GM20000 (cell line): ENCODE measurements at places on chromosomes 2 and 18.
A peak's percentile ranks its signal among the peaks of the same experiment; 100 is the strongest.

GRCh38 chr2:10777842-10778723, 34.5 kb downstream of the PDIA6 start:
- DNase-seq, result no peak

GRCh38 chr2:182359990-182360662, 66.7 kb downstream of the PDE1A start:
- no peak for DNase-seq

DNA sequence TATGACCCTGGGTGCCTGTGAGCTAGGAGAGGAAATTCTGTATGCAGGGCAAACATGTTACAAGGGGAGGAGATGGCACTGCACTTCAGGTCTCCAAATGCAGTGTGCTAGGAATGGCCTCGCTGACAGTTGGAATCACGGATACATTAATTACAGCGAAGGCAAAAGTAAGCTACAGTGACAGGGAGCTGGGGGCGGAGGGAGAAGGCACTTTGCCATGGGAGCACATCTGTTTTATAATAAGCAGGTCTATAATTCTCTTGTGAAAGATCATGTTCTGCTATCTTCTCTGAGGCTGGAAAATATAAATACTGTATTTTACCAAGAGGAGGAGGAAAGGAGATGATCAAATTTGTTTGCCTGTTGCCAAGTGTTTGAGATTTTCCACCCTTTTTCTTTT, 56.3 kb upstream of the FZD5 start:
- DNase-seq, result no peak

GRCh38 chr2:40370007-40370395, 81.9 kb downstream of the SLC8A1 start:
- no peak for DNase-seq

DNA sequence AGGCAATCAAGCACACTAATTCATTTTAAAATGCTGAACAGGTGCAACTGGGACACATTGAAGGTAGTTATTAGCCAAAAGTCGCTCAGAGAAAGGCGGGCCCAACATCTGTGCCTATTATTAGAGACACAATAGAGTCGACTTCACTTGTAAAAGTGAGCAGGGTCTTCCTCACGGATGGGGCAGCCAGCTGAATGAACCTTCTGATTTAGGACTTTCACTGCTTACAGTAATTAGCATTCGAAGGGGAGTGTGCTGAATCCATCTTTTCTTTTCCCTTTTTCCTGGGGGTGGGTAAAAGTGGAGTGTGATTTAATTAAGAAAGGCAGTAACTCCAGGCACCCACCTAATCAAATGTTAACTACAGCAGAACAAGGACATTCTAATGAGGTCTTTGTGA, 677.7 kb downstream of the DCDC2C start:
- no peak for DNase-seq

DNA sequence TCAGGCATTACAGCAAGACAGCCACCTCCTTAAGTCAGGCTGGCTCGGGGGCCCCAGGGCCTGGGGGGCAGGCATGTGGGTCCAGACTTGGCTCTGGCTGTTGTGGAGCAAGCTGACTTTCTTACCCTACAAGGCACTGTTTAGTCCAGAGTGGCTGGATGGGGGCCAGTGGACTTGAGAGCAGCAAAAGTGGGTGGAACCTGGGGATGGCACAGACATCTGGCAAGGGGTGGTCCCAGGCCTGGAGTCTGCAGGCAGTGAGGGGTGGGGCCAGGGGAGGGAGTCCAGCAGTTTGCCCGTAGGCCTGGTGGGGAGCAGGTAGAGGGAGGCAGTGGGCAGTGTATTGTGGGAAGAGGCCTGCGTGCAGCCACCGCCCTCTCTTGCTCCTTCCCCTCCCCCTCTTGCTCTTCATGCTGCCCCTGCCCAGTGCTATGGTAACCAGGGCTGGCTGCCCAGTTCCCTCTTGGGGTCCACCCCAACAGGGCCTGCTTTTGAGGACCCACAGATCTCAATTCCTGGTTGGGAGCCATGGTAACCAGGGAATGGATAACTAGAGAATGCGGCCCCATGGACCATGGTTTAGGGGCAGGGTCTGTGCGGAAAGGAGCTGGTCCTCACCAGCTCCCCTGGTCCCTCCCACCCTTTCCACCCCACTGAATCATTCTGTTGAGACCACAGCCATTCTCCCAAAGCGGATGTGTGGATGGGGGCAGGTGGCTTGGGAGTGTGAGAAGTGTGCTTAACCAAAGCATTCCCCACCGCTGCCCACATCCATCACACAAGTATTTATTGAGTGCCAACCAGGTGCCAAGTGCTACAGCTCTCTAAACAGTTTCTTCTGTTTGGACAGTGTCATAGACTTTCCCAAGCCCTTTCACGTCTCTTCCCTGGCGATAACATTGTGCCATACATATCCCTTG, 19.3 kb downstream of the SPEG start:
- no peak for DNase-seq

DNA sequence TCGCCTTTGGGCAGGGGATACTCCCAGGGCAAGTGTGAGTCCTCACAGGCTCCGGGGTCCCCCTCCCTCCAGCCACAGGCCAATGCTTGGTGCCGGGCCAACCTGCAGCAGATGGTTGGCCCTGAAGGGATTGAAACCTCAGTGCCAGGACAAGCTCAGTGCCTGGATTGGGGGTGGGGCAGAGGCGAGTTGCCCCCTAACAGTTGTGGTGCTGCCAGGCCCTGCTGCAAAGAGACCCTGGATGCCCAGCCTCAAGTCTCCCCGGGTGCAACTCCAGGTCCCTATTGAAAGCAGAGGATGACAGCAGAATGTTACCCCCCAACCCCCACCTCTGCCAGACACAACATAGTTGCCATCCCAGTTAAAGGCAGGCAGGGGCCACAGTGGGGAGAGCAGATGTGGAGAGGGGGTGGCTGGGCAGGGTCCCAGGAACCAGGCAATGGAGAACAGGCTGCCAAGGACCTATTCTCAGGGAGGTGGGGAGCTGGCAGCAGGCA, 9.5 kb upstream of the RNF103 start:
- DNase-seq, result no peak

GRCh38 chr2:156562124-156562523, 125.9 kb downstream of the GPD2 start:
- DNase-seq, result no peak

- DNase-seq, result no peak
Observed at GRCh38 chr2:95050385-95051300, 25.1 kb downstream of the MAL start.

GRCh38 chr2:58266211-58266610, 25.1 kb upstream of the FANCL start:
- no peak for DNase-seq

DNA sequence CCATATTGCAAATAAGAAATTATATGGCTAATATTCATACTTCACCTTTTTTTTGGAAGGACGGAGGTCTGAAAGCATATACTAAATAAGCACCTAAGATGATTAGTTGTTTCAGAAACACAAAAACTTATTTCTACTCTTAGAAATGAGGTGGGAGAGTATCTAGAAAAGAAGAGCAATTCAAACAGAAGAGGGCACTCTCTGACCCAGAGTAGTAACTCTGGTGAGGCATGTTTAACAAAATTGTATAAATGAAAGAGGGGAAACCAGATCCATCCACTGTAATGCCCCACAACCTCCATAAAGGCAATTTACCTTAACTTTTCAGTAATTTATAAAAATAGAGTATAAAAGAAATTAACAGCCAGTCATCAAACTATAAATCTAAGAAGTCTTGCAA, 669.6 kb upstream of the VRK2 start:
- DNase-seq, result no peak

DNA sequence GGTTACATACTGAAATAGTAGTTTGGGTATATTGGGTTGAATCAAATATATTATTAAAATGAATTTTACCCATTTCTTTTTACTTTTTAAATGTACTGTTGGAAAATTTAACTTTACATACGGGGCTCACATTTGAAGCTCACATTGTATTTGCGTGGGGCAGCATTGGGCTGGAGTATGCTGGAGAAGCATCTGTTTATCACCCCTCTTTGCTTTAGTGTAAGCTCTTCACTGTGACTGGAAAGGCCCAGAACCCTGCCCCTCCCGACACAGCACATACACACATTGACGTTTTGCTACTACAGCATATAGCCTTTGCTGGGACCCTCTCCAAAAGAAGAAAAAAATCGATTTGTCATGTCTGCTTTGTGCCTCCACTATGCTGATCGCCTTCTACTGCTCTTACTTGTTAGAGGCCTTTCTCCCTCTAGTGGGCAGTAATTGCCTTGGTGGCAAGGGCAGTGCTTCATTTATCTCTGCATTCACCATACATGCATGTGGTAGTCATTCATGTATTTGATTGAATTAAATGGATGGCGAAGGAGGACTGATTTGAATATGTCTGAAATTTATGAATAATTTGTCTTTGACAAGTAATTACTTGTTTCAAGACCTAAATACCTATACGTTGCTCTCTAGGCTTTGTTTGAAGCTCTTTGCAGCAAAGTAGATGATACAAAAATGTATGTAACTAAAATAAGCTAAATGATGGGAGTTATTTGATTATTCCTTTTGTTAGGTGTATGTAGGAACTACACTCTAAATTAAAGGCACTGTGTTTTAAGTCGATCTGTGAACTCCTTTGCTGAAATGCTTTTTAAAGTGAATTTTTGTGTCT, 37.4 kb downstream of the VAPA start:
- DNase-seq, result peak; percentile 20

- DNase-seq, result no peak
Observed at GRCh38 chr2:217890445-217890844, 112.3 kb downstream of the TNS1 start.

- no peak for DNase-seq
Observed at GRCh38 chr2:199163613-199164458, 293.9 kb downstream of the SATB2 start.

DNA sequence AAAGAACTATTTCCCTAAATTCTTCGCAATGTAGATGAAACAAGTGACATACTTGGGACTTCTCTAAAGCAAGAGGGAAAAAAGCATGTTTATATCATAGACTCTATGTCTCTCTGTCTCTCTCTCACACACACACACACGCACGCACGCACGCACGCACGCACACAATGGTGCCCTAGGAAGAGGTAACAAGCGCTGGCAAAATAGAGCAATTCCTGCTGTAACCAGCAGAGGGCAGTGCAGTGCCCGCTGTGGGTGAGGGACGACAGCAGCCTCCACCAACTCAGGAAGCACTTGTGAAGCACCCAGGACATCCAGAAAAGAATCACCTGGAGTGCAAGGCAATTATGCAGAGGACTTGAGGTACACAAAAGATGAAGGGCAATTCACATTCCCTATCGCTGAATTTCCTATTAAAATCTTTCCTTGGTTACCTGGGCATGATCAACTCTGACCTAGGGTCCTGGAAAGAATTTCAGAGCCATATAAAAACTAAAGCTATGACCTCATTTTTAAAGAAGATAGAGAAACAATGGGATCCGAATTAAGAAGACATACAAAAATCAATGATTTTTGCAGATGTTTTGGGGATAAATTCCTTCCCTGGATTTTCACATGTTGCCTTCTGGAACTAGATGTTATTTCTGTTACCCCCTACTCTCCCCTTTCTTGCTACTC, 166.4 kb downstream of the PDE11A start:
- peak; percentile 59 for DNase-seq

- no peak for DNase-seq
Observed at GRCh38 chr2:113221846-113222245, 48.1 kb downstream of the PSD4 start.

GRCh38 chr2:224984637-224985036, 57.6 kb downstream of the DOCK10 start:
- no peak for DNase-seq

GRCh38 chr2:39059366-39059952, 61.4 kb downstream of the SOS1 start:
- peak; percentile 21 for DNase-seq

GRCh38 chr2:149094217-149095015, 55.9 kb downstream of the LYPD6B start:
- DNase-seq, result no peak

DNA sequence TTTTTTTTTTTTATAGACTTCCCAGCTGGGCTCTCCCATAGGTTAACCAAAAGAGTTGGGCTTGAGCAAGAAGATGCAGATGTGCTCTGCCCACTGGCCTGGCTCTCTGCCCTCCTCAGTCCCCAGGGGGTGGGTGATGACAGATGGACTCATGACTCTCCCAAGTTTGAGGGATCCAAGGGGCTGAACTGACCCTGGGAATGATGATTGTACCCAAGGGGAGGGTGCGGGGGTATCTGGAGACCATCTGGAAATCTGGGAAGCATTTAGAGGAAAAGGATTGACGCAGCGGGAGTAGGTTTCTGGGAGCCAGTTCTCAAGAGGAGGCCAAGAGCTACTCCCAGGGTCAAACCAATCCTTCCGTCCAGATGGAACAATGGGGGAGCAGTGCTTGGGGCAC, 330.8 kb downstream of the CYP26B1 start:
- no peak for DNase-seq

DNA sequence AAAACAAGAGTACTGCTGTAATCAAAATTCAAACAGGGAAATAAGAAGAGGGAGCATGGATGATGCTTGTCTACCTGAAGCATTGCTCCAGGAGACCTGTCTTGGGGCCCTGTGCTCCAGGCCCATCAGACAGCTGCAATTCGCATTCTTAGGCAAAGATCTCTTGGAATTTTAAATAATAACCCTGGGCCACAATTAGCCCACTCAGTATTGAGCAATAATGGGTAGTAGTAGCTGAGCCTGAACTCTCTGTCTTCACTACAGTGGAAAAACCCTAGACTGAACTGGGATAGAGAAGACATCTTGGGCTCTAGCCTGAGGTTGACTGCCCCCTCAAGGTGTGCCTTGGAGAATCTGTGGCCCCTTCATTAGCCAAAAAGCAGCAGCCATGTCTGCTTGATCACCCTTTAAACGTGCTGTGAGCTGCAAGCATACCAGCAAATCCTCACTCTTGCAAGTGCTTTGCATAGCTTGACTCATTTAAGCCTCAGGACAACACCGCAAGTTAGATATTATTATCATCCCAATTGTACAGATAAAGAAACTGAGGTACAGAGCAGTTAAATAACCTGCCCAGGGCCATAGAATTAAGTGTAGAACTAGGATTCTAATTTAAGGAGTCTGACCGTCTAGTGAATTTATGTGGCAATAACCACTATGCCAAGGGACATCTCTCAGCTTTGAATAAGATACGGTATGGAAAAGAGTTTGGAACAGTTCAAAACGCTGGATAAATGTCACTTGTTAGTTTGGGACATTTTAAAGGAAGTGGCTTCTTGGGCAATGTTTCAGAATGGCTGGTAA, 69.0 kb downstream of the DDX1 start:
- DNase-seq, result no peak

- DNase-seq, result no peak
Observed at GRCh38 chr18:463827-464541, 36.5 kb downstream of the COLEC12 start.

DNA sequence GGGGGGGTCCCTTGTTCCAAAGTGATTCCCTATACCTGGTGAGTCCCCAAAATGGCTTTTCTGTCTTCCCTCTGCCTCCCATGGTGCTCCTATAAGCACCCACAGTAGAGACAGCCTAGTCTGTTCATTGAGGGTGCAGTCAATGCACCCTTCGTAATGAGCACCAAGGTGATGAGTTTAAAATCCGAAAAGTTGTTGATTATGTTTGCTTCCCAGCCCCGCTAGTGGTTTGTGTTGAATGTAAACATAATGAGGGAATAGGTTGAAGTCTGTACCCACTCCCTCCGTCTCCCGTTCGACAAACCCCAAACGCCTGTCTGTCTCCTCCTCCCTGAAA, 2.3 kb downstream of the FOSL2 start:
- DNase-seq, result no peak

GRCh38 chr2:43790147-43790546, 16.3 kb downstream of the DYNC2LI1 start:
- DNase-seq, result no peak
